Stimulated activated CD4-positive, alpha-beta T cell treated with anti-CD3 and anti-CD28 coated beads, Interleukin-15, amount 100 ng/mL, for 1 hour (primary cell): ENCODE measurements at places on chromosomes 1 and 21.

DNA sequence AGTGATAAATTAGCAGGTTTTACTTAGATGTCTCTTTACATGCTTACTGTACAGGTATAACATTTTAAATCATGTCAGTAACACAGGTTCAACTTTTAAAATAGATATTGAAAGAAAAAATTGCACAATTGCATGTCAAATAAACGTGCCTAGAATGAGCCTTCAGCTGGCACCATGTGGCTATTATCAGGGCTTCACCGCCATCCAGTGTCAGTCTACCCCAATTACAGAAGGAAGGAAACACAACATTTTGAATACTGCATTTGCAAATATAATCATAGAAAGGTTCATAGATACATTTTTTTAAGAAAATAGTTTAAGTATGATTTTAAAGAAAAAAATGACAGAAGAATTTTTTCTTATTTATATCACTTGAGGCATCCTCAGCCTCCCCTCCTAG, 47.5 kb upstream of the SERTAD4 start:
- DNase-seq: no peak

DNA sequence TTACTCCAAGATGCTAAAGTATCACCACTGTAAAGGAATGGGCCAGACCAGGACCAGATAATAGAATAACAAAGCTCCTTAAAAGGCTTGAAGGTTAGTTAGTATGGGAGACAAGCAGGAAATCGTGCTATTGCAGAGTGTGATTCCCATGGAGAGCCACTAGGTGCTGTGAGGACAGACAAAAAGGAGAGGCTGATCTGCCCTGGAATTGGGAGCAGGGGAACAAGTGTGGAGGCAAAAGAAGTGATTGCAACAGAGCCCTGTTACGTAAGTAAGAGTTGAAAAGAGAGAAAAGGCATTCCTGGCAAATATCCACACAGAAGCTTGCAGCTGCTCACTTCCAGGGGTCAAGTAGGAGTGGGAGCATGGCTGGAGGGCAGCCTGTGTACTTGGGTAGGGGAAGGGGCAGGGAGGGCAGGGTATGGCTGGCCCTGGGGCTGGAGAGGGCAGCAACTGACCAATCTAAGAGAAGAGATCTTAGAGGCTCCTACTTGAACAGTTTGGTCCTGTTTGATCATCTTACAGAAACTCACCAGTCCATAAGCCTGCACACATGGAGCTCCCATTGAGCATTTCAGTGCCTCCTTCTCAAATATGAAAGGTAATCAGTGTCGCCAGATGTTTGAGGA, 207.7 kb upstream of the GJB5 start:
- DNase-seq: no peak

GRCh38 chr1:226731257-226731893, 7.7 kb downstream of the ITPKB start:
- DNase-seq: no peak

- no peak for DNase-seq
These were observed 189.8 kb upstream of the LYPLAL1 start for GRCh38 chr1:218983848-218984247.

GRCh38 chr1:180080439-180080838, 74.2 kb upstream of the QSOX1 start:
- no peak for DNase-seq

GRCh38 chr1:226891346-226891745, 20.9 kb downstream of the PSEN2 start:
- DNase-seq: no peak

- no peak for DNase-seq
These were observed 3.3 kb downstream of the AHDC1 start for GRCh38 chr1:27600498-27601175.

GRCh38 chr1:19182223-19182622, 27.8 kb downstream of the UBR4 start:
- DNase-seq: no peak

DNA sequence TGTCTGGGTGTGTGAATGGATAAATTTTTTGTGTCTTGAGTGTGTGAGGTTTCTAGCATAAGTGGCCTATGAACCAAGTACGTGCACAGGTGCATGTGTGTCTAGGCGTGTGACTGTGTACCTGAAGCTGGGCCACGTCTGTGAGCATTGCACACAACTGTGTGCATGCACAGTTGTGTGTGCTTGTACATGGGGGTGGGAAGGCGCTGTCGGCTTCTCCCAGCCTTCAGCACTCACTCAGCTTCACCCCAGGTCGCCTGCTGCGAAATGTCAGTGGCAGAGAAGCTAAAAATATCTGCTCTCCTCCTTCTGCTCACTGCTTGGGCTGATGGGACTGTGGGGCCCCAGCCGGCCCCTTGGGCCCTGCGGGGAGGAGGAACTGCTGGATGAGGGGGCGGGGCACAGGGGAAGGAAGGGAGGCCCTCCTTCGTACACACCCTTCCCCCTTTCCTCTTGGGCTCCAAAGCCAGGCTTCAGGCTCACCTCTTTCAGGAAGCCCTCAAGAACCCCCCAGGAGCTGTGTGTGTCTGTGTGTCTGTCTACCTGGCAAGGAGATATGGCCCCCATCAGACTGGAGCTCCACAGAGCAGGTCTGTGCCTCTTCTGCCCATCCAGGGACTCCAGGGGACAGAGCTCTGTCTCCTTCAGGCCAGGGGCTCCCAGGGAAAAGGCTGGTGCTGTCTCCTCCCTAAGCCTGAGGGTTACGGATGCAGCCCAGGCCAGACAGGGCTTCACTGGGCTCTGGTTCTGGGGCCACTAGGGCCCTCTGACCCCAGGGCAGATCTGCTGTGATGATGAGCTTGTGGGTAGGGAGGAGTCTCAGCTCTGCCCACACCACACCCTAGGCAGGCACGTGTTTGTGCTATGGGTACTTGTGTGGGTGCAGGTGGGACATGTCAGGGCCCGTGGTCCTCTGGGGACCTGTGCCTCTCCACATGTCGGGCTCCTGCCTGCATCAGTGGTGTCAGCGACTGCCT, 35.6 kb upstream of the WASF2 start:
- DNase-seq: no peak

DNA sequence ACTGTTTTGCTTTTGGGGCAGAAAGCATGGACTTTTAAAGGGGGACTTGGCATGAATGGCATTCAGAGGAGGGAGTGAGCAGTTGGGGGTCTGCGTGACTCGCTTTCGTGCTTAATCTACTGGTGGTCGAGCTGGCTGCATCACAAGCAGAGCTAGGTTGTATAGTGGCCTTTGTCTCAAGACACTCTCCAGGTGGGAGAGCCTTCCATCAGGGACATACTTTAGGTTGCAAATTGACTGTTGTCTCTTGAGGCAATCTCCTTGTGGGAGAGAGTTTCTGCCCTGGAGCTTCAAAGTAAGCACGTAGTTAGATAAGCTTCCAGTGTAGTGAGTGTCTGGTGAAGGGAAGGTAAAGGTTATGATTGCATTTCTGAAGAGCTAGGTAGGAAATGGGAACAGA, 93.9 kb downstream of the C1orf21 start:
- no peak for DNase-seq

DNA sequence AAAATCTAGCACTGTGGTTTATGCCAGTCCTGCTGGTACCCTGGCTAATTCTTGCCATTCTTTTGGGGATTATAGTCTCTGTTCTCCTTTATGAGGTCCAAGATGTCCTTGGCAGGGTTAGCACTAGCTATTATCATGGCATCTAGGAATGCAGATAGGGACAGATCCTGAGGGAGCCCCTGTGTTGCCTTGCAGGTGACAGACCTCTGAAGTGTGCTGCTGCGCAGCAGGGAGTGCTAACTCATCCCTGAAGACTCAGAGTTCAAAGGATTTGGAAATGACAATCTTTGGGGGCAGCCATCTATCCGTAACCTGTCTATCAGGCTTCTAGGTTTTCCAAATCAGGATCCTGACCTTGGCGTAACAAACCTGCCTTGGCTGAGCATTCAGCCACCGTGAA, 16.3 kb downstream of the ZFYVE9 start:
- no peak for DNase-seq

DNA sequence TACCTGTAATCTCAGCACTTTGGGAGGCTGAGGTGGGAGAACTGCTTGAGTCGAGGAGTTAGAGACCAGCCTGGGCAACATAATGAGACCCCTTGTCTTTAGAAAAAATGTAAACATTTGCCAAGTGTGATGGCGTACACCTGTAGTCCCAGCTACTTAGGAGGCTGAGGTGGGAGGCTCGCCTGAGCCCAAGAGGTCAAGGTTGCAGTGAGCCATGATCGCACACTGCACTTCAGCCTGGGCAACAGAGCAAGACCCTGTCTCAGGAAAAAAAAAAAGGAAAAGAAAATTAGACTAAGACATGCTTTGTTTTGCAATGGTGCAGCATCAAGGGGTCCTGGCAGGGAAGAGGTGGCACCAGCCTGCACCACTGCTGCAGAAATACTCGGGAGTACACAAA, 16.8 kb upstream of the GPR157 start:
- no peak for DNase-seq

DNA sequence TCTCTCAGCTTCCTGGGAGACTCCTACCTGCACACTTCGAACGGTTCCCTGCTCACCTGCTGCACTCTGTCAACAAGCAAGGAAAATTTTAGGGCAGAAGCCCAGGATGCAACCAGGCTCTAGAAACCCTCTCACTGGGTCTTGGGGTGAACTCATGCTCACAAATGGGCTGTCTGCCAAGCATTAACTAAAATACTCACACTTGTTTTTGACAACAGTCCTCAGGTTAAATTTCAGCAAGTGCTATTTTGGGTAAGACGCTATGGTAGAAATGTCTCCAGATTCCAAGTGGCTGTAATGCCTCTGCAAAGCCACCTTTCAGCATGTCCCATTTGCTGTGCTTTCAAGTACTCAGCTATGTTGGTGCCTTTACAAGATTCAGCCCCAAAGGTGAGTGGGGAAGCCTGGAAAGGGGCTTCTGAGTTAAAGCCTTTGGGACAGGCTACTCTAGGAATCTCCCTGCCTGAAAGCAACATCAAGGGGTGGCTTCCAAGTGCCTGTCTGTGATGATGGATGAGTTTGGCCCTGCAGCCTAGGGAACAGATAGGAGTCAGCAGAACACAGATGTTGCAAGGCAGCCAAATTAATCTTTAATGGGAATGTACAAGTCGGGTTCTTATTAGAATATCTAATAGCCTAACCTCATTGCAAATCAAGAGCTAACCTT, 211.9 kb upstream of the SPAG17 start:
- DNase-seq: no peak

GRCh38 chr1:11072216-11072917, 12.5 kb upstream of the SRM start:
- DNase-seq: no peak

- DNase-seq: no peak
These were observed 20.8 kb upstream of the LAPTM5 start for GRCh38 chr1:30778154-30778978.

GRCh38 chr1:64019818-64020217, 183.6 kb upstream of the UBE2U start:
- DNase-seq: no peak

- no peak for DNase-seq
These were observed 68.9 kb upstream of the ACTRT2 start for GRCh38 chr1:2952371-2952770.

DNA sequence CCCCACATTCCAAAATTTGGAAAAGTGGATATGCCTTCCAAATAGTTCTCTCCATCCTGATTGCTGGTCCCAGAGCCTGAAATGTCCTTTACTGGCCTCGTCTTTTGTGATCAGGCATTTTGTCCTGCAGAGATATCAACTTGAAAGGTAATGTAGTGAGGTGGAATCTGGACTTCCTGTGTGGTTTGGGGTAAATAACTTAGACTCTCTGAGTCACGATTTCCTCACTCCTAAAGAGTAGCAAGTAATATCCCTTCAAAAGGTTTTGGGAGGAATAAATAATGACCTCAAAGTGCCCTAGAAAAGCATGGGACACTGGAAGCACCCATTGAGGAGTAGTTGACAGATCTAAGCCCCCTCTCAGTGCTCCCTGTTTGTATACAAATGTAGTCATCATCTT, 426.6 kb downstream of the OMA1 start:
- no peak for DNase-seq

GRCh38 chr1:37731312-37732019, 33.5 kb downstream of the EPHA10 start:
- no peak for DNase-seq

DNA sequence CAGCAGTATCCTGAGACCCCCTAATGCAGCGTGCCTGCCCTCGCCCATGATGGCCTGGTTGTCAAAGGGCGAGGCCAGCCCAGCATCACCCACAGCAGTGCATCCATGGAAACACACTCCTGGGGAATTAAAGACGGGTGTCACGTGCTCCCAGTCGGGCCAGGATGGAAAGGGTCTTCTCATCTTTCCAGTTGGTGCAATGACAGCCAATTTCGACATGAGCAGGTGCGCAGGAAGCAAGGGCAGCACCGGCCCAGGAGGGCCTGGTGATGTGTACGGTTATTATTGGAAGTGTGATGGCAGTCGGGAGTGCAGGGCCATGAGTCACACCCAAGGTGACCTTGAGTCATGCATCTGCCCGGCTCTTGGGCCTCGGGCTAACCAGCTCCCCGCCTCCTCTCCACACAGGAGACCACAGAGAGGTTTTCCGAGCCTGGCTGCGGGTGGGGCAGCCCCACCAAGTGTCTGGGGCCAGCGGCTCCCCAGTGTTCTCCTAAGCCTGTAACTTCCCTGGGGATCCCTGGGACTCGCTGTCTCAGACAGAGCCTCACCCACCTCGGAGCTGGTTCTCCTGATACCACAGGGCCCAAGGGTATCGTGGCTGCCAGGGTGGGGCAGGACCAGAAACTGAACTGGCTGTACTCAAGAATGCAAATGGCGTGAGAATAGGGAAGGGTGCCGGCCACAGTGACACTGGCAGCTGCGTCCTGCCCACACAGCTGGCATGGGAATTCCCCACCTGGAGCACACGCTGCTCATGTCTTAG, 119.8 kb downstream of the SIK1 start:
- no peak for DNase-seq

DNA sequence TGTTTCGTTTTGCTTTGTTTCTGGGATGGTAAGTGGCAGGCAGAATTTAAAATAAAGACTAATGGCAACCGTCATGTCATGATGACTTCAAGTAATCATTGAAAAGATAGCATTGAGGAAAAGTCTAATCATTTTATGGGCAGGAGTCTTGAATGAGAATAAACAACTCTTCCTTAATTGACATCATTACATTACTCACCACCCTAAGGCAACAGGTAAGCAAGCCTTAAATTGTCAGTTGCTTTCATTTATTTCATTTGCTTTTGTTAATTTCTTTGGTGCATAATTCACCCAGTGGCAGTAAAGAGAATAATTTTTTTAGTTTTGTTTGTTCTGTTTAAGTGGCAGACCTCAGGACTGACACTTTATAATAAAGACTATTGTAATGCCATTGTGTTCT, 669.0 kb downstream of the RWDD3 start:
- no peak for DNase-seq

DNA sequence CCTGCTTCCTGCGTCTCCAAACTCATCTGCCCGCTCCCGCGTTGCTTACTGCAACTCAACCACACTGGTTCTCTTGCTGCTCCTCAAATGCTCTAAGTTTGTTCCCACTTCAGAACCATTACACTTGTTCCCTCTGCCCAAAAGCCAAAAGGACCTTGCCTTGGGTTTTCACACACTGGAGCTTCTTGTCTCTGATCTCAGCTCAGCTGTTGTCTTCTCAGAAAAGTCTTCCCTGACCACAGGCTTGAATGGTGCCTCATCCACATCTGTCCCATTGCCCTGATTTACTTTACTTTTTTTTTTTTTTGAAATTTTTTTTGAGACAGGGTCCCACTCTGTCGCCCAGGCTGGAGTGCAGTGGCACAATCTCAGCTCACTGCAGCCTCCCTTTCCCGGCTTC, 44.3 kb upstream of the SYT14 start:
- DNase-seq: no peak
